Amygdala (tissue), 56 donors: ENCODE measurements at places on chromosomes 1 and 21.
A peak's percentile ranks its signal among the peaks of the same experiment; 100 is the strongest.

- no peak for DNase-seq
Observed at GRCh38 chr1:42690477-42691156, 8.4 kb downstream of the YBX1 start.

GRCh38 chr1:228868731-228869024, 133.4 kb downstream of the RHOU start:
- no peak for DNase-seq

GRCh38 chr1:230169454-230170152, 102.6 kb downstream of the GALNT2 start:
- no peak for DNase-seq

DNA sequence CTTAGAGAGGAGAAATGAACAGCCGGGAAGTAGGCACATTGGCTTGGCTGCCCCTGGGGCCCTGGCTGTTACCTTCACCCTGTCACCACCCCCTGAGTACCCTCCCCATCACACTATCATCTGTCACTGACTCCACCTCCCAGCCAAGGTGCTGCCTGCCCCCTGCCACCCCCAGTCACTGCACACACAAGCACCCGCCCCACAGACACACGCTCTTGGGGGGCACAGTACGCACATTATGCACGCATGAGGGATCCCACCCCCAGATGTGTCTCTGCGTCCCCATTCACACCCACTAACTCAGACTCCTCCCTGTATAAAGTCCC, 223.3 kb downstream of the PTPRU start:
- DNase-seq = no peak

DNA sequence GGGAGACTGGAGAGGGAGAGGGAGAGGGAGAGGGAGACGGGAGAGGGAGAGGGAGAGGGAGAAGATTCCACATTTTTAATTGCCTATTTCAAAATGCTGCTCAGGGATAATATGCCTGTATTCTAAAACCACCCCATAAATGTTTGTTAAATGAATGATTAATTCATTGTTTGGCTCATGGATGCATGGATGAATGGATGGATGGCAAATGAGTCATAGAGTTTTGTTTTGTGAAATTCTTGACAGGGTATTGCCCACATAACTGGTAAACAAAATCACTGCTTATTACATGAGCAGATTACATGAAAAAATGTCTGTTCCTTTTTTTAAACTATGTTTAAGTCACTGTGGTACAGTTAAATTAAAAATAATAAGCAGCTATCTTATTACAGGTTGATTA, 220.4 kb downstream of the ZP4 start:
- DNase-seq = no peak

DNA sequence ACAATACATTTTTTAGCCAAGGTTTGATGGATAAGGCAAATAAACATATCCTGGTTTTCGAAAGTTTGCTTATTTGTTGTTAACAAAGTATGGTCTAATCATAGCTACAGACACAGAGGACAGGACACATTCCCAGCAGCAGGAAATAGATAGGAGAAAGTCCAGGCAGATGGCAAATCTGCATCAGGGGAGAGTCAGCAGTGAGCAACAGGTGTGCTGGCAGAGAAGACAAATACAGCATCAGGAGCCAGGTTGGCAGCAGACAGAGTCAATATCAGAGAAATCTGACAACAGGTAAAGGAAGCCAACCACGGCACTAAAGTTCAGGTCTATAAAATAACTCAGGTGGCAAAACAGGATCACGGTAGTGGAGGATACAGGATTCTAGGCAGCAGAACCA, 210.7 kb upstream of the PTBP2 start:
- DNase-seq = no peak

DNA sequence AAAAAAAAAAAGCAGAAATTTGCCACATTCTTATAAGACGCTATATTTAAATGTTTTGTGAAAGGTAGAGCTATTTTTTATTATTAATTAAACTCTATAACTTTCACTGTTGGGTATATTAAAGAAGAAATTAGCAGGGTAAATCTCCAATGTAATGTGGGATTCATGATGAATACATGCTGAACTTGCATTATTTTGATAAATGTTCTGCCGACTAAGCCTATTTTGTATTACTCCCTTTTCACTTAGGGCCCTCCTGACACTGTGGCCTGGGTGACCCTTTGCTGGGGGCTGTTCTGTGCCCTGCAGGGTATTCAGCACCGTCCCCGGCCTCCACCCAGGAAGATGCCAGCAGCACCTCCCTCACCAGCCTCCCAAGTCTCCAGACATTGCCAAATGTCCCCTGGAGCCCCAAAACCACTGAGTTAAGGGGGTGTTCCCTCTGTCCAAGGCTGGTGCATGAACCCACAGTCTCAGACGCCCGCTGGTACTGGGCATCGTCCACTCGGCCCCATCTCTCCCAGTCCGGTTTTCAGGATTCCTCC, 22.5 kb downstream of the RSPH1 start:
- no peak for DNase-seq

GRCh38 chr1:20964540-20965484, 177.7 kb upstream of the HP1BP3 start:
- no peak for DNase-seq

- DNase-seq = no peak
Observed at GRCh38 chr1:73517603-73518191, 680.3 kb downstream of the LRRIQ3 start.

DNA sequence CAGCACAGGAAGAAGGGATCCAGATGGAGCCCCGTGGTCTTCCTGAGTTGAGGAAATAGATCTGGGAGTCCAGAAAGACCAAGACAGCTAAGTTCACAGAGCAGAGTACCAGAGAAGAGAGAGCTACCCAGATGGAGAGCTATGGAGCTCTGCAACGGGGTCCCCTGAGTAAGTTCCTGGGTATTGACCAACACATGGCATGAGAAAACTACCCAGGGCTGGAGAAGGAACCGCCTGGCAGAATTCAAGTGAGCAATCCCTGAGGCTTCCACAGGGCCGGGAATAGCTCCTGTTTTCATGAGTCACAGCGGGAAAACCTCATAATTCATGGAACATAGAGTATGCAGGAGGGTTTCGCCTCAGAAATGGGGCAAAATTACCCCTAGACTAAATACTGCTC, 19.7 kb downstream of the STPG1 start:
- DNase-seq = no peak

GRCh38 chr1:155320661-155321617, at the start of gene RUSC1:
TSS of gene RUSC1 (plus strand) at chr1:155320894. CDS start at chr1:155321774, 880 bp downstream.
- peak; percentile 76 for DNase-seq

GRCh38 chr1:37031429-37031828, 2.9 kb downstream of the GRIK3 start:
- DNase-seq = no peak

GRCh38 chr1:89832496-89833127, 11.8 kb downstream of the LRRC8D start:
- DNase-seq = no peak

GRCh38 chr1:21028520-21029145, 148.1 kb downstream of the EIF4G3 start:
- no peak for DNase-seq

DNA sequence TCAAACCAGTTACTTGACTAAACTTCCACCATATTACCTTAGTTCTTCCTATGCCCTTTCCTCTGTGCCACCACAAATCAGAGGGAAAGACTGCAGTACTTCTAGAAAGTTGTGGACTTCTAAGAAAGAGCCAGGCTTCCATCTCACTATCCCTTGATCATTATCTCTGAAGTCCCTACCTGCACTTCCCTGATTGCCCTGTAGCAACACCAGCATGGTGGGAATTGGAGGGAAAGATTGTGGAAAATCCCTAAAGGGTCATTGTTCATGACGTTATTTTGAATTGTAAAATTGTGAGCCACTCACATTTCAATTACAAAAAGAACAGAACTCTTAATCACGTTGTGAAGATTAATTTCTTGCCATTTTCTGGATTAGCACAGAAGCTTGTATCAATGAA, 23.4 kb upstream of the KIAA1614 start:
- DNase-seq = no peak

DNA sequence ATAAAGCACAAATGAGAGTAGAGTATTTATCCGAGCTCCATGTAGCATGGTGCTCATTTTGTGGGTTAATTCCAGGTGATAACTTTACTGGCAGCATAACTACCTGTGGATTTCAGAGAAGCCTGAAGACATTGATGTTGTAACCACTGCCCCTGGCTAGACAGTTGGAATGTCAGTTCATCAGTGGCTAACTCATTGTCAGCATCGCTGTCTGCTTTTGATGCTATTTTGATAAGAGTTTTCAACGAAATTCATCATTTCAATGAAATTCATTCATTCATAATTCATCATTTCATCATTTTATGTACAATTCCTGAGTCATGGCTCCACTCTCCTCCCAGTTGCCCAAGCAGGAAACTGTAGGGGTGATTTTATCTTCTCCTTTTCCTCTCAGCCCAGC, 34.4 kb downstream of the HSD3B1 start:
- DNase-seq = no peak

GRCh38 chr1:61337441-61337951, 255.1 kb downstream of the NFIA start:
- no peak for DNase-seq

DNA sequence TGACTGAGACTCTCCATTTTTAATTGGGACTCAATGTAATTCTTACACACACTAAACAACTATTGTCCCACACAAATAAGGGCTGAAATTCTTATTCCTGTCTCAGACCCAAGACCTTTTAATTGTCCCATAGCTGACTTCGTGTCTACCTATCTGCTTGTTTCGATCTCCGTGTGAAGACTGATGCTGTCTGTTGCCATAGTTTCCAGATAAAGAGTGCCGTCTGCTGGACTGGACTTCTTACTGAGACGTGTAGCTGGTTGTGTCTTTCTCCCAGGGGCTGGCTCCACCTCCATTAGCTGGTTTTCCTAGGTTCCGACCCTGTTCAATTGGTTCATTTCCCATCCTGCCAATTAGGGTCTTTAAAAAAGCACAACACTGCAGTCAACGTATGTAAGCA, 235.3 kb upstream of the PLXNA2 start:
- no peak for DNase-seq

GRCh38 chr1:186188004-186188539, 187.0 kb downstream of the TPR start:
- DNase-seq = no peak

DNA sequence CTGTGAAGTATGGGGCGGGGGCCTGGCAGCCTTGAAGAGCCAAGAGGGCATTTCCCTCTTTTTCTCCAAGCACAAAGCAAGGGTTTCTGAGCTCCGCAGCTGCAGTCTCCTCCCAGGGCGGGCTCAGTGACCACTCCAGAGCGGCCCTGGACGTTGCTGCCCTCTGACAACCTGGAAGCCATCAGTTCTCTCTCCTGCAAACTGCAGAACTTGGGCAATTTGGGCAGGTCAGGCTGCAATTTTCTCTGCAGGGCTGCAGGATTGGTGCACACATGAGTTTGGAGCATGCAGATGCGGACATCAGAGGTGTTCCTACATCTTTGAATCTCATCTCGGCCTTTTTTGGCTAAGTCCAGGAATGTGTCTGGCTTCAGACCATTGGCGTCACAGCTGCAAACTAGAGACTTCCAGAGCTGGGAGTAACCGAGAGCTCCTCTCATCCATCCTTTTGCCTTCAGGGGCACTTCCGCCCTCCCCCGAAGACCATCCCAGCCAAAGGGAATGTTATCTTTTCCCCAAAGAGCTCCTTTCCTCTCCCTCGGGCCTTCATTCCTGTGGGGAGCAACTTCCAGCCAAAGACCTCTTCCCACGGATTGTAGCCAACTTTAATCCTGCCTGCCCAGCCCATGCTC, 139.6 kb upstream of the WNT4 start:
- DNase-seq = no peak

GRCh38 chr1:155977690-155978324, 540 bp downstream of the ARHGEF2 start:
- peak; percentile 34 for DNase-seq

DNA sequence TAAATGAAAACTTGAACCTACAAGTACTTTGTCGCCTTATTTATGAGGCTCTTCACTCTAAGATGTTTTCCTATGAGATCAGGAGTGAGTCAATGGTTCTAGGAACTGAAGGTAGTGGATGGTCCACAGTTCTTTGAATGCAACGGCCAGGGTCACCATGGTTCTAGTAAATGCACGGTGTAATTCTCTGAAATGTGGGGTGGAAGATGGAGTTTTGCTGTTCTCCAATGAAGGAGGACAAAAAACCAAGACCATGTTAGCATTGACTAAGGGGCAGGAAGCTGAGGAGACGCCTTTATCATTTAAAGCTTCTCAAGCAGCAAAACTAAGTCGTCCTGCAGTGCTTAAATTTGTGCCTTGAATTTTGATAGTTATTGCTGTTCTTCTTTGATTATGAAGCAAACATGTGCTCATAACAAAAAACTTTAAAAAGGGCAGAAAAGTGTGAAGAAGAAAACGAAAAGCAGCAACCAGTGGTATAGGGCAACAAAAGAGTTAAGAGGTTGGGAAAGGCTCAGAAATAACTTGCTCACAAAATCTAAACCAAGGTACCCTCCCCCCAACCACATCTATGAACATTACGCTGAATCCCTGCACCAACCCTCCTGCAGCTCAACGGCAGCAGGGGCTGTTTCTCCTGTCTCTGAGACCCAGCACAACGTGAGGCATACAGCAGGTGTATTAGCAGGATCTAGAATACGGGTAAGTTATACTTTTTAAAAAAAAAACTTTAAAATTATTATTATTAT, 85.0 kb downstream of the MRPL37 start:
- DNase-seq = no peak

DNA sequence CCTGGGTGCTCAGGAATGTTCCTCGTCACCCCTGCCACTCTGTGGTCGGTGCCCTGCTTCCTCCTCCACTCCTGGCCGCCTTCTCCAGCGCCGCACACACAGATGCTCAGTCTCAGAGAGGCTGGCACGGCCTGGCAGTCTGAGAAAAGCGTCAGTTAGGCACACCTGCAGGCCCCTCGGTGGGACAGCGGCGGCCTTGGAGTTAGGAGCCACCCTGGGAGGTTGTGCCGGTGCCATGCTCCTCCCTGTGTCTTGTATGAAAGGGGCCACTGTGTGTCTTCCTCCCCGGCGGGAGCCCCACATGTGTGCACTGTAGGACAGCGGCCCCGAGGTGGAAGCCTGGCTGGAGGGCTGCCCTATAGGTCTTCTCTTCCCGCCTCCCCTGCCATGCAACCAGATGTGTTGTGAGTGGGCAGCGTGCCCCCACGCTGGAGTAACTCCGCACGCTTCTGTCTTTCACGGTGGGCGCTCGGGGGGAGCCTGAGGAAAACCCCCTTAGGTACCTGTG, 145.2 kb downstream of the PGBD5 start:
- DNase-seq = no peak

GRCh38 chr1:5376538-5377247, 615.5 kb downstream of the NPHP4 start:
- no peak for DNase-seq
